ENCODE measurements at places on chromosomes 1 and 21.

DNA sequence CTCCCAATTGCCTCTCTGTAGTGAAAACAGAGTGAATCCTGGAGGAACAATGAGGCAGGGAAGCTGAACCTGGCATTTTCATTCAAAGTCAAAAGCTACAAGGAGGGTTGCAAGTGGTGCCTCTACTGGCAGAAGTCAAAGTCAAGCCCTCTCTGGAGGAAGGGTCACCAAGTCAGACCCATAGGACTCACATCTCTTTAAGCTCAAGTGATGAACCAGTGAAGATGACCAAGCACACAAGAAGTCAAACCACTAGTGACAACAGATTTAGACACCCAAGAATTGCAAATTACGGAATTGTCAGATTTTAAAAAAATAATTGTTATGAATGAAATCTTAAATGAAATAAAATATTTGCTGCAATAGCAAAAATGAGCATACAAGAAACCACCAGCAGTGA is 81.1 kb upstream of the ATP1B1 start:
- no peak for DNase-seq

- DNase-seq, result no peak
Measured at GRCh38 chr1:207025146-207025880, 7.2 kb downstream of the C1orf116 start.

DNA sequence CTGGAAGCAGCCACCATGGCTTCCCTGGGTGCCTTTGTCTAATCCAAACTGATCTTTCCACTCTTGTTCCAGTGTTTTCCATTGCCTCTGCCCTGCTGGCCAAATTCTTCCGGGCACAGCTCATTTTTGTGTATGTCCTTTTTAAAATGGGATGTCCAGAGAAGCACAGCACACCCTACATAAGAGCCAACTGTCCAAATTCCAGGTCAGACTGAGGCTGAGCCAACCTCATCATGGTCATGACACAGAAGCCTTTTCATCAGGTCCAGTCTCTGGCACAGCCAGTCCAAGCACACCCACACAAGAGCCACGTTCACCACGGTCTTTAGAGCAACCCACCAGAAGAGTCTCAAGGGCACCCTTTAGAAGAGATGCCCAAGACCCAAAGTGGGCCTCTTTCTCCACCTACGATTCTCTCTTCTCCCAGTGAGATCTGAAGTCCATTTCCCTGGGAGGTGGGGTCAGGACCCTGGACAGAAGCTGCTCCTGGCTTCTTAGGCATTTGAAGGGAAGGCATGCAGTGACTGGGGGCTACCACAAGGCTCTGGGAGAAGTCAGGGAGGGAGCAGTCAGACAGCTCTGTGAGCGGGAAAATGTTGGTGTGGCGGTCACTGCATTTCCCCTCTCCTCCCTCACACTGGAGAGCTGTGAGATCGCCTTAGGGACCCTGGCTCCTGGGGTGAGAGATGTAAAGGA is 53.2 kb downstream of the SYT2 start:
- no peak for DNase-seq

- no peak for DNase-seq
Measured at GRCh38 chr1:56771717-56772116, 47.5 kb downstream of the FYB2 start.

DNA sequence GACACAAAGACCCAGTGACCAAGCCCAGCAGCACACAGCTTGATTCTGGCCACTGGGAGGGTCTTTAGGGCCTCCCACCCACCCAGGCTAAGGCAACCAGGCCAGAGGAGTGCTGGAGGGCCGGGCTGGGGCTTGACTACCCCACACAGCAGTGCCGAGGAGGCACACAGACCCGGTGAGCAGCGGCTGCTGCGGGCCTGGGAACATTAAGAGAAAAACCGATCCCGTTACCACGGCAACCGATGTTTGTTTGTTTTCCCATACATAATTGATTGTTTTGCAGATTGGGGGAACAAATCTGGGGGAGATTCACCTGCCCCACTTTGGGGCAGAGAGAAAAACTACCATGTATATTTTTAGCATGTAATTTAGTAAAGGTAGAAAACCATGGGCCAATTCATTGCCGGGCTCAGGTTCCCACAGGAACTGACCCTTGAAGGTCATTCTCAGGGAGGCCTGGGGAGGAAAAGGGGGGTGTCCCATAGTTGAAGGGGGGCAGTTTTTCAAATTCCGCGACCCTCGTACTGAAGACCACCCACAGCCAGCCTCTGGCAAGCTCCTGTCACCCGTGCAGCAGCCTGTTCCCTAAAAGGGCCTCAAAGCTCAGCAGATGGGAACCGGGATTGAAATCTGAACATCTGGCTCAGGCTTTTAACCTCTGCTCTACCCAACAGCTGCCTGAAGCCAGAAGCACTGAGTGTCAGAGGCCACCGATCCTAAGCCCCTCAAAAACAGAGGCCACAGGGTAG is 35.3 kb downstream of the CHD5 start:
- no peak for DNase-seq

DNA sequence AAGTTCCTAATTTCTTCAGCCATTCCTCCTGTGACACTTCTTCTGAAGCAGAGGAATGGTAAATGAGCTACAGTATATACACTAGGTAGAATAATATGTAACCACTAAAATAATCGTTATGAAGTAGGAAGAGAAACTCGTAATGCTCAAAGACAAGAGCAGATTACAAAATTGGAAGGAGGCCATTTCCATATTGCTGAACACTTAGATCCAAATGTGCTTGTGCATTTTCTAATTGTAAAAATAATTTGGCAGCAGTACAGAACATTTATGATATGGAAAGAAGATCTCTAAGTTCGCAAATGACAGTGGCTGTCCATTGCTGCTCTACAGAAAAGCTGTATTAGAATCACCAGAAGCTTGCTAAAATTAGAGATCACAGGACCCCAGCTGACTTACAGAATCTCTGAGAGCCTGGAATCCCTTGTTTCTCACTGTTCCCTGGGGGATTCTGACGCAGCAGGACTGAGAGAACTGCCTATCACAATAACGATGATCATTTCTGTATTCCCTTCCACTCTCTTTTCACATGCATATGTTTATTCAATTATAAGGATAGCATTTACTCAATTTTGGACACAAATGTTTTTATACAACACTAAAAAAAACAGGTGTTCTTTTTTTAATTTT is 242.1 kb downstream of the OMA1 start:
- DNase-seq, result no peak

DNA sequence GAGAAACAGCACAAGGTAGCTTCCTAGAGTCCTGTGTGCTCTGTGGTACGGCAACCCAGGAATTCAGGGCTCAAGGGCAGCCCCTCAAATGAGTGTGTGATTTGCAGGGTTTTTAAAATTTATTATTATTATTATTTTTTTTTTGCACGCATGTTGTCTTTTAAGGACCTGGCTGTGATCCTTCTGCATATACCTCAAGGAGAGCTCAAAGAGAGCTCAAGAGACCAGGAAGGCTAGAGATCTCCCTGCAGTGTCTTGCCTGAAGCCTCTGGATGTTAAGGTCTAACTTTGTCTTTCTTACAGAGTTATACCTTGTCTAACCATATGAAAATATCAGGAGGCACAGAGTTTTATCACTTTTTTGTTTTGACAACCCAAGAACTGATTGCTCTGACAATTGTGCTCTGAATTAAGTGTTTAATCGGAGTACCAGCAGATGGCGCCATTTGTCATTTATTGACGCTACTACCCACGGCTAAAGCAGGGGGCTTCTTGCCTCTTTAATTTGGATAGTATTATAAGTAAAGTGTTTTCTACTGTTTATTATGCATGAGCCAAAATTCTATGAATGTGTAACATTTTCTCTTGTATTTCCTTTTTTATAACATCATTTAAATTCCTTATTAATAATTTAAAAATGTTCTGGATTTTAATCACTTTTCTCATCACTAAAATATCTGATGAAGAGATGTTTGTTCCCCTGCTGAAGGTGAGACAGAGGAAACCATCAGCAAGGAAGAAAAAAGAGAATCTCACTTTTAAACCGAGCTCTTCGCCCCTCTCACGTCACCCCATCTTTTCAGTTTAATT is 35.8 kb upstream of the LMO4 start:
- DNase-seq, result peak; percentile 27

DNA sequence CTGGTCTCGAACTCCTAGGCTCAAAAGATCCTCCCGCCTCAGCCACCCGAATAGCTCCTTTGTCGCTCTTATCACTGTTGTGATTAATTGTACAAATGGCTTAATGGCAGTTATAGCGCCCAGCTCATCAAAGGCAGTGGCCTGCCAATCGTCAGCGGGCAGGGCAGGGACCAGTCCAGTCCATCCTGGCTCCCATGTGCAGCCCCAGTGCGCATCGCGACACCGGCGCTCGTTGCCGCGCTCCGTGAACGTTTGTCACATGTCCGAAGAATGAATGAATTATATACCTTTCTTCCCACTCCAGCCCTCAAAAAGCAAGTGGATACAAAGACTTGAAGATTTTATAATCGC is 18.4 kb downstream of the MTX1 start:
- DNase-seq, result no peak

GRCh38 chr1:111737216-111738132 is 1.7 kb downstream of the INKA2 start:
- no peak for DNase-seq

- DNase-seq, result no peak
Measured at GRCh38 chr1:32063261-32063681, 9.5 kb upstream of the TMEM39B start.

DNA sequence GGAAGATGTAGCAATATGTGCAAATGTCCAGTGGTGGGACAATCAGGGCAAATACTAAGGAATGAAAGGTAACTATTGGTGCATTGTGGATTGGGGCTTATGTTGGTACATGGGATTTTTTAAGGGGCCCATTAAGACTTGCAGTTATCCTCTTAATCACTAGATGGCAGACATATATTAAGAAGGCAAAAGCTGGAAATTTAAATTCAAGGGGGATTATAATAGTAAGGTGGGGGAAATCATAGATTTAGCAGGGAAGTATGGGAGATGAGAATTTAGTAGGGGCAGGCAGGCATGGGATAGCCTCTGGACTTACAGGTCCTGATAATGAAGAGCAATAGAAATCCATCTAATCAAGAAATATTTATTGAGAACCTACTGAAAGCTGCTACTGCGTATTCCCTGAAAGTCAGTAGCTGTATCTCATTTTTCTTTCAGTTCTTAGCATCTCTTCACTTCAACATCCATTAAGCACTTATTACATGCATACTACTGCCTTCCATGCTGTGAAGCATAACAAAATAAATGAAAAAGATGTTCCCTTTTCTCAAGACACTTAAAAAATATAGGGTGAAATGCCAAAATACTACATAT is 251.8 kb downstream of the CRB1 start:
- no peak for DNase-seq

DNA sequence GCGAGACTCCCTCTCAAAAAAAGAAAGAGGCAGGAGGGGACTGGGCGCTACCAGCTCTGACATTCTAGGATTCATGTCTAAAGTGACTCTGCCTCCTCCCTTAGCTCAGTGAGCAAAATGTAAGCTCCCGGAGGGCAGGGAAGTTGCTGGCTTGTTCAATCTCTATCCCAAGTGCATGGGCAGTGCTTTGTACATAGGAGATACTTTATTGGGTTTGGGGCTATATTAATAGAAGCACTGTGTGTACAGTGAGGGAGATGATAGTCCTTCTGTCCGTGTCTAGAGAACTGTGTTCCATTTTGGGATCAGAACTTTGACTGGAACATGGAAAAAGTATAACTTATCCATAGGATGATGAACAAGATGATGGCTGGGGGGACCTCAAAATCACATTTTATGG is 16.7 kb upstream of the LUZP1 start:
- no peak for DNase-seq

Data from activated CD4-positive, alpha-beta T cell treated with anti-CD3 and anti-CD28 coated beads for 1 hour (primary cell).